Epithelial cell of esophagus (primary cell): ENCODE measurements at places on chromosomes 16 and 17.

DNA sequence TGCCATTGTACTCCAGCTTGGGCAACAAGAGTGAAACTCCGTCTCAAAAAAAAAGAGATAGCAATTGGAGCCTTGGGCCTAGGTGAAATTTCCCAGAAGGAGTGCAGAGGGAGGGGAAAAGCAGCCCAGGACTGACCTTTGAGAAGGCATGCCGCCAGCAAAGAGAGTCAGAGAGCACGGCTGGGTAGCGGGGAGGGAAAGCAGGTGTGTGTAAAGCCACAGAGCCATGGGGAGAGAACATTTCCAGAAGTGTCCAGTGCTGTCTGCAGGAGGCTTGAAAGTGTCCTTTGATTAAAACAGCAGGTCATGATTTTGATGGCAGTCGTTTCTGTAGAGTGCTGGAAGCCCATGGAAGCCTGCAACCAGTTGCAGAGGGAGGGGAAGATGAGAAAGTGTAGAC lies 8.1 kb downstream of the C16orf54 start:
- DNase-seq, result no peak

- peak; percentile 41 for DNase-seq
Observed at GRCh38 chr17:31629696-31630470, 229.2 kb downstream of the COPRS start.

GRCh38 chr17:933312-934073 lies 46.1 kb downstream of the NXN start:
- peak; percentile 92 for DNase-seq

DNA sequence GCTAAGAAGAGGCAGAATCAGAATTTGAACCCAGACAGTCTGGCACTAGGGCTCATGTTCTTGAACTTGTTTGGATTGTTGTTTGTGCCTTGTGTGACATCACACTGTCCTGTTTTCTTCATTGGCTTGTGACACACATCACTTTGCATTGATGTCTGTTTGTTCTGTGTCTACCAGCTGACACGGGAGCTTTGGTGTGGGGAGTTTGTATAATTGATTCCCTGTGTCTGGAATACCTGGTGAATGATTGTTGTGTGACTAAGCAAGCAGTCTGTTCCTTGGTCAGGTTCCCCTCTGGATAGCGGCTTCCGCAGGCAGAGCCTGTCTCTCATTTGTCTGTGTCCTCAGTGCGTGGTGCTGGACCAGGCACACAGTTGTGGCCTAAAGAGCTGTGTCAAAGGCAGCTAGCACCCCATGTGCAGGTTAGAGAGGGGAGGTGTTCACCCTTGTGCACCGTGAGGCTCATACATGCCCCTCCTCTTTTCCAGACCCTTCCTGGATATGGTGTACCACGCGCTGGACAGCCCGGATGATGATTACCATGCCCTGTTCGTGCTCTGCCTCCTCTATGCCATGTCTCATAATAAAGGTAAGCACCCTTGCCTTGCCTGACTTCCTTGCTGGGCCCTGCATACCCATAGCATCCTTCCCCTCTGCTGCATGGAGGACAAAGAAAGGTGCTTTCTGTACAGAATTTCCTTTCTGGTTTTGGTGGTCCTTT lies 80.1 kb downstream of the CLEC16A start:
- peak; percentile 64 for DNase-seq

DNA sequence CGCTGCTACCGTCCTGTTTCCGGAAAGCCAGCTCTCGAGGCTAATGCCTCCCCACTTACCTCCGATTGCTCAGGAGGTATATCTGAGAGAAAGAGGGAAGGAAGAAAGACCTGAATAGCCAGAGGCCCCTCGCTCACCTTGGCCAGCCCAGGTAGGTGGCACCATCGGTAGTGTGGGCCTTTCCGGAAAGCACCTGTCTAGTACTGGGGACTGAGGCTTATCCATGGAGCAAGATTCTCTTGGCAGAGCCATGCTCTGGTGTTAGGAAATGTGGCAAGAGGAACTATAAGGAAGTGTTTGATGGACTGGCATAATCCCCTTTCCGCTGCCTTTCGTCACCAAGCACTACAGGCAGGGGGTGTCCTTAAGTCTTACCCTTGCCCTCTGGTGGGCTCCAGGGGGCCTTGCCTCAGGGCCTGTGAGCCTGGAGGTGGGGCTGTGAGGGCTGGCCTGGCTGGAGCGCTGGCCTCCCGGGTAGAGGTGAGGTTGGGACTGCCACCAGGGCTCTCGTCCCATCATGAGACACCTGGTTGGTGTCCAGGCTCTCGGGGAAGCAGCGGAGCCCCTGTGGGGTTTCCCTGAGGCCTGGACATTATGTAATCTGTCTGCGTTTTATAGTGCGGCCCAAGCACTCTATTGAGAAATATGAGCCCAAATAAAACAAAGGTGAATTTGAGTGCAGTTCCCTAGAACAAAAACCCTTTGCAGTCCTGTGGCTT lies 2.9 kb downstream of the CMIP start:
- peak; percentile 54 for DNase-seq
